ENCODE measurements at places on chromosomes 5 and 9. TPM values are rescaled to one million over a fixed set of nuclear protein-coding genes. Genes with fewer than 3 reads are reported as not detected.

DNA sequence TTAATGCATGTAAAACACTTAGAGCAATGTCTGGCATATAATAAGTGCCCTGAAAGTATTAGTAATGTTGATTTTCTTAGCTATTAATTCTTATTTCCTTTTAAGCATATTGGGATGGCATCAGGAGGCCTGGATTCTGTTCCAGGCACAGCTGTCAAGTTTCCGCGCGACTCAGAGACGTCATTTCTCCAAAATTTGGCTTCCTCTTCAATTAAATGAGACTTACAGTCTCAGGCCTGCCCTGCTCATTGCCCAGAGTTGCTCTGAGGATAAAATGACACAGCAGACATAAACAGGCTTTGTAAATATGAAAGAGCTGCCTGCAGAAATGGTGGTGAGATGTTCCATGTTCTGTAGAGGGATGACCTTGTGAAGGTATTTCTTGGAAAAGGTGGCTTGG, 159.8 kb upstream of the GLRA1 start:
- no peak for DNase-seq

- DNase-seq: no peak
Measured at GRCh38 chr9:4938496-4938895, 46.6 kb upstream of the JAK2 start.

- DNase-seq: peak; percentile 88
Measured at GRCh38 chr5:35089334-35090314, 41.9 kb upstream of the AGXT2 start.

DNA sequence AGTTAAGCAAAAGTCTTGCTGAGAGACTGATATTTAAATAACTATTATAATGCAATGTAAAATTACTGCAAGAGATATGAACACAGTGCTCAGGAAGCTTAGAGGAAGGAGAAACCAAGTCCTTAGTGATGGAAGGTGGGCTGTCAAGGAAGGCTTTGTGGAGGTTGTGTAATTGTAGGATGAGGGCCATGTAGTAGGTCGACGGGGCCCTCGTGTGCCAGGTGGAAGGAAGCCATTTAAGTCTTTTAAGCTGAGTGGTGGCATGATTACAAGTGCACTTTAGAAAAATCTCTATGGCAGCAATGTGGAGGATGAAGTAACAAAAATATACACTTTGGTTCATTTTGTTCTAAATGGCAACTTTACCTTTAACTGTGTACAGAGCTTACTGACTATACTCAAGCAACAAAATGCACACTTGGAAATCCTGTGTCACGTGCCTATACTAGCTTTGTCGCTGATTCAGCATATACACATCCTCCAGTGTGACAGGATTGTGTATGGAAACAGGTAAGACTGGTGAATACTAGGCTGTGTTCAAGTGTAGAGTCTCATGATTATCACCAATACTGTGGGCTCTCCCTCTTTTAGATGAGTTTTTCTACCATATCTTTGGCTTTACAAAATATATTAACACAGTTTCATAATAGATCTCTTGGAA, 78.6 kb downstream of the TMC1 start:
- peak; percentile 5 for DNase-seq

The SPINK4 gene
- total RNA-seq: not detected

- DNase-seq: no peak
Measured at GRCh38 chr9:35700031-35700430, 10.3 kb upstream of the TPM2 start.

DNA sequence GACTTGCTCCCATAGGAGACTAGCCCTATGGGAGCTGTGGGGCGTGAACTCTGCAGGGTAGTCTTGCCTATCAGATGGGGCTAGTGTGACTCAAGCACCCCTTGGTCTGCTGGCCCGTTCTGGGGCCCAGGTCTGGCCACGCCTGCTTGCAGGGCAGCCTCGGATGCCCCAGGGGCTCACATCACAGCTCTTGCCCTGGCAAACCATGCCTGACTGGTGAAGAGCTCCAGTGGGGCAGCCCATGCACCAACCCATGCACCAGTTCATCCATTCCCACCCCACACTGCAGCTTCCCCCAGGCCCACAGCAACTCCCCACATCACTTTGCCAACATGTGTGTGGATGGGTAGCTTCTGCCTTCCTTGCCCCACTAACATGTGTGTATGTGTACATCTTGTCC, 93.9 kb upstream of the PRLR start:
- DNase-seq: no peak

- no peak for DNase-seq
Measured at GRCh38 chr9:128764361-128764760, 7.4 kb downstream of the ZER1 start.
